ENCODE measurements at places on chromosomes 5 and 9.

- no peak for DNase-seq
Observed at GRCh38 chr5:169195601-169196000, 105.3 kb downstream of the SLIT3 start.

GRCh38 chr5:52743970-52744369 lies 43.7 kb upstream of the ITGA1 start:
- peak; percentile 90 for DNase-seq

- DNase-seq: peak; percentile 49
Observed at GRCh38 chr5:56264417-56265025, 31.4 kb upstream of the ANKRD55 start.

DNA sequence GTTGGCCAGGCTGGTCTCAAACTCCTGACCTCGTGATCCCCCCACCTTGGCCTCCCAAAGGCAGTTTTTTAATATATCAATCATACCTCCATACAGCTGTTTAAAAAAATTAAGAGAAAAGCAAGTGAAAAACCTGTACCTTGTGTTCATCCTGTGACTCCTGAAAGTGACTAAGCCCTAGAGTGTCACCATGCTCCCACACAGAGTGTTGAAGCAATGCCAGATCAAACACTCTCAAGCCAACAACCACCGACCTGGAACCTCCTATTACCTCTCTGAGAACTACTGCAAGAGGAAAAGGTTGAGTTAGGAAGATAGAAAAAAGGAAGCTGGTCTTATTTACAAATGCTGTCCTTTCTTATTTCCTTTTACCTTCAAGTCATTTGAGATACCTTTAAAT lies 123.5 kb downstream of the RASEF start:
- no peak for DNase-seq

DNA sequence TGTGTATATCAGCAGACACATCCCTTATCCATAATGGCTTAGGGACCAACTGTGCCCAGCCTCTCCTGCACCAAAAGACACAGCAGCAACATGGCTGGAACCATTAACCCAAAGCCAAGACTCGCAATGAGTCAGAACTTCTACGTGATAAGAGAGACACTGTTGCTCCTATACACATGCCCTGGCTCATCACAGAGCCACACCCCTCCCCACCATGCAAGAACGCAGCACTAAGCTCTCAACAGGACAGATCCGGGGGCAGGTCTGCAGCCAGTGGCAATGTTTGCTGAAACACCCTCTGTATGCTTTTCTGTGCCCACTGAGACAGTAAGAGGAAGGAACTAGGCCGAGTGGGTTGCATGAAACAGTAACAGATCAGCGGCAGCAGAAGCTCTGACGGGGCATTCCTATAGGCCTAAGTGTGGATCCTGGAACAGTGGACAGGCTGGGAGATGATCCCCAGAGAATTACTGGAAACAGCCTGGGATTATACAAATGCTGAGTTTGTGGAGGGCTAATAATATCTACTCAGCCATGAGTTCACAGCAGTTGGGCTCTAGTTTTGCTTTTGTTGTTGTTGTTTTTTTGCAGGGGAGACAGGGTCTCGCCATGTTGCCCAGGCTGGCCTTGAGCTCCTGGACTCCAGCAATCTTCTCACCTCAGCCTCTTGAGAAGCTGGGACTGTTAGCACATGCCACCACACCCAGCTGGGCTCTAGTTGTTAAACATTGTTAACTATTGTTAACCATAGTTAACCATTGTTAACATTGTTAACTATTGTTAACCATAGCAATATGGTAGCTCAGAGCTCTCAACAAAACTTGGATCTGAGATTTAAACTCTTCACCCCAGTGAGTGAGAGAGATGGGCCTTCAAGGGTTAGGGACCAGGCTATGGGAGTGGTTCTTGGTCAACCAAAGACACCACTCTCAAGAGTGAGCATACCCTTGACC lies 41.0 kb downstream of the B4GALT1 start:
- DNase-seq: no peak

- DNase-seq: no peak
Observed at GRCh38 chr9:93808115-93809029, 146.8 kb downstream of the BARX1 start.

DNA sequence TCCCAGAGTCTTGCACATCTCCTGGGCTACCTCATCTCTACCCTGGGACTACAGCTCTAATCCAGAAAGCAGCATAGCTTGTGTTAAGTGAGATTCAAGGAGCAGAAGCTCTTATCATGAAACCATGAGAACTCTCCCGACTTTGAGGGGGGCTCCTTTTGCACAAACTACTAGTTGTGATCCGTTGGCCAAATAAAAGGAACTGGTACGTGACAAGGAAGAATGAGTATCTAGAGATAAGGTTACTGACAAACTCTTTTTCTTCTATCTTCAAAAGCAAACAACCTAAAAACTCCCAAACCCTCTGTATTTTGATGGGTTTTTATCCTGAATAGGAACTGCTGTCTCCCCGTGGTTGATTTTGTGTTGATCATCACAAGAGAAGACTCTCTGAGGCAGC lies 168.5 kb downstream of the SLC24A2 start:
- DNase-seq: no peak

- DNase-seq: no peak
Observed at GRCh38 chr5:38681966-38682365, 125.5 kb upstream of the LIFR start.

GRCh38 chr5:8553364-8553763 lies 684.4 kb downstream of the MTRR start:
- no peak for DNase-seq

DNA sequence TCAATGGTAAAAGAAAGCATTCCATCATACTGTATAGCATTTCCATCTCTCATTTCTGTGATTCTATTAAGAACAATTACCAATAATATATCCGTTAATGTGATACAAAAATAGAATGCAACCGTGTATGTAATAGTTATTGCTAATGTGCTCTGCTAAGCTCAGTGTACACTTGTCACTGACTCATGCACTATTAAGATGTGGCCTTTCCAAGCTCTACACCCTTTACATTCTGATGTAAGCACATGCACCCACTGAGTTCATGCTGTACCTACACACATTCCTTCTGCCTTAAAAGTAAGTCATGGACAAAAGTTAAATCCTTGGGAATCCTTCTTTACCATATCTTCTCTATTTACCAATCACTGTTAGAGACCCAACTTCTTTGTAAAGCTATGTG lies 319.1 kb downstream of the ZSWIM6 start:
- no peak for DNase-seq

GRCh38 chr5:157384971-157385709 lies 74.9 kb upstream of the NIPAL4 start:
- DNase-seq: peak; percentile 94

DNA sequence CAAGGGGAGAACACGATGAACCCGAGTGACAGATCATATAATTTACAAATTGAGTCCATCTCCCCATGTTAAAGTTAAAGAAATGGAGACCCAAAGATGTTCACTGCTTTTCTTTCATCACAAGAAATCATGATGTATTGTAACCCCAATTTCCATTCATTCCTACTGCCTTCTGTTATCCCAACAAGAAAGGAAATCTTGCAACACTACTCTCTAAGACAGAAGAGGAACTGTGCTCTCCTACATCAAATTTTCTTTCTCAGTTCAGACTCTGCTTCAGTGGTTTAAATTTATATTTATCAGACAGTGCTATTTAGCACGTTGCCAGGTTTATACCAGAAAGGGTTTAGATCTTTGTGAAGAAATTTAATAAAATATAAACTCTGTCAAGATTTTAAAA lies 83.8 kb upstream of the RASA1 start:
- DNase-seq: no peak

DNA sequence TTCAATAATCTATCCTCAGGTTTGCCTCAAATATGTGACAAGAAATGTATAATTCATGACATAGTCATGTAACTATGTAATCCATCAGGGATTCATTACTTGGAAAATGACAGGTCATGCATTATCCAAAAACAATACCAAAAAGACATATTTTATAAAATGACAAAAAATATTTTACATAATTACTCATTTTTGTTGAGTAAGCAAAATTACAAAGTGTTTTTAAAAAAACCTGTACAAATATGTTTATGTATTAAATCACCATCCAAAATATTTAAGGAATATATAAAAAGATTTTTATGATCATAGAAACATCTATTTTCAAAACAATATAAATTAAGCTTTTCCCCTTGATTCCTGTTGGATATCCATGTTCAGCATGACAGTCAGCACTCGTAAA lies 36.7 kb upstream of the ITGA2 start:
- DNase-seq: no peak

DNA sequence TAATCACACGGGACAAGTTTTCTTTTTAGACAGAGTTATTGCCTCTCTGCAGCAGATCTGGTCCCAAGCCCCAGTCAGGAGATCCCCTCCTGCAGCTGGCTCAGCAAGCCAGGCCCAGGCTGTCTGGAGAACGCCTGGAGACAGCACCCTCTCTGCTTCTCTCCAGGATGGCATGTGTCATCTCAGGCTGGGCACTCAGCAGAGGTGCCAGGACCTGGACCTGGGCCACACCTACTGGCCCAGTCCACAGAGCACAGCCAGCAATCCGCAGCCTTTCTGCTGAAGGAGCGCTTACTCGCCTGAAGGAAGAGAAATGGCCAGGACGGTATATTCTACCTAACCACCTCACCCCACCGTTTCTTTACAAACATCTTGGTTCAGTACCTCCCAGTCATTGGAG lies 4.7 kb upstream of the TBC1D9B start:
- DNase-seq: no peak

GRCh38 chr5:142210011-142210410 lies 101.4 kb downstream of the NDFIP1 start:
- DNase-seq: no peak

GRCh38 chr9:3664044-3664443 lies 138.2 kb upstream of the RFX3 start:
- peak; percentile 71 for DNase-seq

DNA sequence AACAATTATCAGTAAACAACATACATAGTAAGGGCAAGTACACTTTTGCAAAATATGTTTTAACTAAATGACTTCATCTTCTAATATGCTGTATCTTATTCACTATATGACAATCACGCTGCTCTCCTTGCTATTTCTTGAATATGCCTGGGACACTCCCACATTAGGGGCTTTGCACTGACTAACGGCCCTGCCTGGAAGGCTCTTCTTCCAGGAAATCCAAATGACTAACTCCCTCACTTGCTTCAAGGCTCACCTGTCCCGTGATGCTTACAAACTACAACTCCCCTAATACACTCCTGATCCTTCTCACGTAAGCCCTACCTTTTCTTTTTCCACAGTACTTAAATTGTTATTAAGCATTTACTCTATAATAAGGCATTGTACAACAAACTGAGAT lies 10.6 kb downstream of the ERP44 start:
- DNase-seq: no peak

GRCh38 chr5:109291090-109291489 lies 118.7 kb downstream of the PJA2 start:
- DNase-seq: no peak

DNA sequence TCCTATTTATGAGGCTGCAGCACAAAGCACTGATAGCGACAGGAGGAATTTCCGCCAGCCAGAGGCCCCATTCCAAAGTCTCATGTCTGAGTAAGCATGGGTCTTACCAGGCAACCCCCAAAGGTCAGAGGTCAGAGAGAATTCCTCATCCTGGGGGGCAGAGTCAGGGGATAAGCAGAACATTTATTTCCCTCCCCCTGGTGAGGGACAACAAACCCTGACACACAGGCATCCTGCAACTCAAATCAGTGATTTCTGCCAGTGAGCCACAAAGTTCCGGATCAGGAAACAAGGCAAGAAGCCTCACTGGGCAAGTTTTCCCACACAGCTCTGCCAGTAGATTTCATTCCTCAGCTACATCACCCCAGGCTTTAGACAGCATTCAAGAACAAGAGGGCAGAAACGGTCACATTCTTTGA lies 37.0 kb downstream of the ADAMTS12 start:
- DNase-seq: peak; percentile 93

DNA sequence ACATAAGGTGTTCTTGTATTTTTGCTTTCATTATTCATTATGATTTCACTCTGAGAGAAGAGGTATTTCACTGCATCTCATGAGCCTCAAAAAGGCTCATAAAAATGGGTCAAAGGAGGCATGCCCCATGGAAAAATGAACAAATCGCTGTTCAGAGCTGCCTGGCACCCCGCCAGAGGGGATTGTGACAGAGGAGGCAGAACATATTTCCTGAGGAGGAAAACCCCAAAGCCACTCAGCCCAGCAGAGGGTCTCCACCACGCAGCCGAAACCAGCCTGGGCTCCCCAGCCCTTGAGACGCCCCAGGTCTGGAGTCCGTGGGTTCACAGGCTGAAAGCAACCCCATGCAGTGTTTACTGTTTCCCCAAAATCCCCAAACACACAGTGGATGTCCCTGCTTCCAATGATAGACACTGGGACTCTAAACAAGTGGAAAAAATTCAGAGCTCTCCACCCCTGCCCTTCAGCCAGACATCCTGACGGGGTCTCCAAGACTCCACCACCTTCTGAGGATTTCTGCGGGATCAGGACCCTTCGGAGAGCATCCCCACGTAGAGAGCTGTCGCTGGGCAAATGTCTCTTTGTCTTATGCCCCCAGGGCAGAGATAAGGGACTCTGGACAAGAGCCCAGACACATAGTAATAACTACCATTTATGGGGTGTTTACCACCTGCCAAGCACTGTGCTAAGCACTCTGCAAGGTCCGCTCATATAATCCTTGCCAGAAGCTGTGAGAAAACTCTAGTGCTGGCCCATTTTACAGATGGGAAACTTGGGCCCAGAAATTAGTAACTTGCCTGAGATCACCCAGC lies 122.3 kb downstream of the PAX5 start:
- DNase-seq: no peak

DNA sequence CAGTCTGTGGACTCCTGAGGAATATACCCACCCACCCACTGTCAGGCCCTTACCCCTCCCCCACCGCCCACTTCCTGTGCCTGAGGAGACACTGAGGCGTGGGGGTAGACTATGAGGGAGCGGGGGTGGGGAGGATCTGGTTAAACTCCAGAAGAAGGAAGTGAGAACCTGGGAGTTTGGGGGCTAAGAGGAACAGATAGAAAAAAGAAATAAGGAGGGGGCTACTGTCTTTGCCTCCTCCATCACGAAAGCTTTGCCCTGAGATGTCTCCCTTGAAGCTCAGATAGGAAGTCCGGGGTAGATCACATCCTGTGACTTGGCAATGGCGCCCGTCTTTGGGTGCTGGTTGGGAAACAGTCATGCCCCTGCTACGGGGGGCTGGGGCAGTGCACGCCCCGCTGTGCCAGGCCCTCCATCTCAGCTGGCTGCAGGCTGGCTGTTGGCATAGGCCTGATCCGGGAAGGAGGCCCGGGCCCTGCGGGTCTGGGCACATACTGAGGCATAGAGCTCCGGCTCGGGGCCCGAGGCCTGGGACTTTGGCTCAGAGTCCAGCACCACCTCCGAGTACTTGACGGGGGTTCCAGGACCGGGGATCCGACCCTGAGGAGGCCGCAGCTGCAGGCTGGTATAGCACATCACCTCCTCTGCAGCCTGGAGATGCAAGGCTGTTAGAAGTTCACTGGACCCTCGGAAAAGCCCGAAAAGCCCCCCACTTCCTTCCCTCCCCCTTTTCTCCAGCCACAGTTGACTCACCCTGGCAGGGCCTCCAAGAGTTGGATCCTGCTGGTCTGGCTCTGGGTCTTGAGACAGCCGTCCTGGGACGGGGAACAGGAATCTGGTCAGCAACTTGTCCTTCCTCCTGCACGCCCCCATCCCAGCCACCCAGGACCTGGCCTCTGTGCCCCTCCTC lies 1.0 kb downstream of the SIT1 start:
- DNase-seq: no peak

- no peak for DNase-seq
Observed at GRCh38 chr5:145574889-145575573, 260.1 kb downstream of the PRELID2 start.
